NCI-H82 (cell line): ENCODE measurements at places on chromosomes 13 and 19.

DNA sequence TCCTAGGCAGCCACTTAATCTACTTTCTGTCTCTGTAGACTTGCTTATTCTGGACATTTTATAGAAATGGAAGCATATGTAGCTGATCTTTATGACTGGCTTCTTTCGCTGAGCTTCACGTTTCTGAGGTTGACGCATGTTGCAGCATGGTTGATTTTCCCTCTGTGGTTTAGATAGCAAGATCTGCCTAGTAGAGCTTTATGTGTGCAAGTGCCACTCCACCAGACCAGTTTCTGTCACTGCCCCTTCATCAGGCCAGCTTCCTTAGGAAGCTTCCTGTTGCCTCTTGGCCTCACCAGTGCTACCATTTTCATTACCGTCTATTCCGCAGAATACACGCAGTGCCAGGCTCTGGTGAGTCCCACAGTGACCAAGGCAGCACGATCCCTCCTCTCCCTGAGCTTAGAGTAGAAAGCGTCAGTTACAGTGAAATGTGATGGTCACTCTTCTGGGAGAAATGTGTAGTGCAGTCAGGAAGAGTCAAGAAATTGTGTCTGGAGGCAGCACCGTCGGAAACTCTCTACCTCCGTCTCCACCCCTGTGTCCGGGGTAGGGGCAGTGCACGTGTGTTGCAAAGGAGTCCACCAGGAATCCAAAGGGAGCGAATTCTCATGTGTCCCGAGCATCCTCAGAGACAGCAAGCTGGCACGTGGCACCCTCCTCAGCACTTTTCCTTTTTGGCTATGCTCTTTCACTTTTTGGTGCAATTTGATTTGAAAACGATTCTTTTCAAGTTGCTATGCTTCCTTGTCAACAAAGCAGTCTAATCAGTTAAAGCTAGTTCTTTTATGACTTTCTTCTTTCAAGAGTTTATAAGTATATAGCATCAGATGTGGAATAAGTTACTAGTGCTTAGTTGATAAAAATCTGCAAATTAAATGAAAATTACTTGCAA, 45.4 kb upstream of the GPR183 start:
- no peak for DNase-seq

GRCh38 chr13:75675421-75675820, 39.3 kb downstream of the LMO7 start:
- no peak for DNase-seq

DNA sequence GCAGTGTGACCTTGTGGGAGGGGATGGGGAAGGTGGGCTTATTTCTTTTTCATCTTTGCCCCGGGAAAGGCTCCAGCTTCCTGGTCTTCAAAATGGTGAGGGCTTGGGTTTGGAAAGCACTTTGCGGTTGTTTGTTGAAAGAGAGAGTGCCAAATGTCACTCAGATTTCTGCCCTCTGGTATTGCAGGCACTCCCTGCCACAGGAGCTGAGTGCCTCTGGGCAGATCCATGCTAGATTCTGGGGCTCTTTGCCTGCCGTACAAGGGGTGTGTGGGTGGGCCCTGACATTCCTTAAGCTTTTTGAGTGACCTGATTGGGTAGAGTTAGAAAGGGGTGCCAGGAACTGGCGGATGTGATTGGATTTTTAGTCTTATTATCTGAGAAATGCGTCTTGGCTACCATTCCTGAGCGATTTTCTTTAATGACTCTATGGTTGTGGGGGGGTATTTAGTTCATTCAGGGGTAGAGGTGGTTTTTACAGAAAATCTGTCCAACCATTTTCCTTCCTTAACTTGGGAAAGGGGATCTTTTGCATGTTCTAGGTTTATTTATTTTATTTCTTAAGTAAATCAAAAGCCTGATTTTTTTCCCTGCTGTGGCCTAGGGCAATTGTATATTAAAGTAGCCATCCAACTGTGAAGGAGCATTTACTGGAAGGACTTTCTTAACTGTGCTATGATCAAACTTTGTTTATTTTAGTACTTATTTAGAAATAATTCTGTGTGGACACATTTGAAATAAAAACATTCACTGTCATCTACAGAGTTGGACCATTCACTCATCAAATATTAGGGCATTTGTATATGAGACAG, 3.2 kb downstream of the ARHGAP35 start:
- DNase-seq = peak; percentile 35

DNA sequence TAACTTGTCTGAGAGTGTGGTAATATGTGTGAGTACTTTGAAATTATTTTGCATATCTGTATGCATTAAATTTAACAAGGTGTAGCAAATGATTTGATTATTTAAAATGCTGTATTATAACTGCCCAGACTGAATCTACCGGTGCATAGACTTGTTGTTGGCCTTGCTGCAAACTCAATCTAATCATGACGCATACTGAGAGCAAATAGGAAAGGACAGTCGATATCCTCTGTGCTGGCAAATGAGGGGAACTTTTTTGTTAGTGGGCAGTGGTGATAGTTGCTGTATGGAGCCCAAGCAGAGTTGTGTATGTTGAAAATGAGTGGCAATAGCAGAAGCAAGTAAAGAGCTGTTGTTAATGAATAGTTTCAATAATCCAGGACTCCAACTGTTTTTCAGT, 127.4 kb downstream of the LMO7 start:
- DNase-seq = no peak

GRCh38 chr13:73842626-73843025, 291.6 kb downstream of the KLF12 start:
- DNase-seq = no peak

DNA sequence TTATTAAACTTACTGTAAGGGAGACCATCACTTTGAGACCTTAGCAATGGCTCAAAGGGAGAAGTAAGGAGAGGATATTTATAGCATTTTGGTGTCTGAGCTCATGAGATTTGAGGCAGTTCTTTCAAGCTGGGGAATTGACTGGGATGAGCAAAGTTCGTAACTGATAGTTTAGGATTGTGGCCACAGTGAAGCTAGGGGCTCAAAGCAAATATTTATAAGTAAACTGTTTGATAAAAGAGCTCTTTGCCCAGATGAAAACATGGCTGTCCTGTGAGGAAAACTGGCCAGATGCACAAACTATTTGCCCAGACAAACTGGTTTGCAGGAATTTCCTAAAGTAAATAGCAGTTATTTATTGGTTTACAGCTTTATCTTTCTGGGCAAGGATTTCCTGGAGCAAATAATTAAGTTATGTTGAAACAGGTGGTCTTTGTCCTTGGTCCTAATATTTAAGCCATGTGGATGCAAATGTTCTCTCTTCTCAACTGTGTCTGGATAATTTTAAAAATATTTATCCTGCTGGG, 59.7 kb upstream of the TMTC4 start:
- DNase-seq = no peak

GRCh38 chr19:57947419-57948134, at the start of gene ZNF256:
TSS of gene ZNF256 (minus strand) at chr19:57947706. CDS start at chr19:57947474, 232 bp downstream.
- peak; percentile 99 for DNase-seq

DNA sequence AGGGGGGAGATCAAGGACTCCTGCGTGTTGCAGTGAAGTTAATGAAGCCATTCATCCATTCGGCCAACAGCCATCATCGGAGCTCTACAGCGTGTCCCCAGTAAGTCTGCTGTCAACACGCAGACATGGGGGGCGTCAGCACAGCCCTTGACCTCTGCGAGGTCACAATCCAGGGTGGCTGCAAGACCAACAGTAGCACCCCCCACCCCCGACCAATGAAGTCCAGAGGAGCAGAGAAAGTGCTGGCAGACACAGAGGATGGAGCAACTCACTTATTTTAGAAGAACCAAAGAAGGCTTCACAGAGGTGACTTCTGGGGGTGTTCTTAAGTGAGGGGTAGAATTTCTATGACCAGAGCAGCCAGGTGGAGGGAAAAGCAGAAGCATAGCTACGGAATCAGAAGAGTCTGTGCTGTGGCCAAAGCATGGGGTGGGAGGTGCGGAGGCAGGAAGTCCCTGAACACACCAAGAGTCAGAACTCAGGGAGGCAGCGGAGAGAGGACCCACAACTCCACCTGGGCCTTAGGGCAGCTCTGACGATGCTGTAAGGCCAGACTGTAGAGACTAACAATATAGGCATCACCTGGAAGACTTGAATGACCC, 185.4 kb downstream of the FOXO1 start:
- no peak for DNase-seq

DNA sequence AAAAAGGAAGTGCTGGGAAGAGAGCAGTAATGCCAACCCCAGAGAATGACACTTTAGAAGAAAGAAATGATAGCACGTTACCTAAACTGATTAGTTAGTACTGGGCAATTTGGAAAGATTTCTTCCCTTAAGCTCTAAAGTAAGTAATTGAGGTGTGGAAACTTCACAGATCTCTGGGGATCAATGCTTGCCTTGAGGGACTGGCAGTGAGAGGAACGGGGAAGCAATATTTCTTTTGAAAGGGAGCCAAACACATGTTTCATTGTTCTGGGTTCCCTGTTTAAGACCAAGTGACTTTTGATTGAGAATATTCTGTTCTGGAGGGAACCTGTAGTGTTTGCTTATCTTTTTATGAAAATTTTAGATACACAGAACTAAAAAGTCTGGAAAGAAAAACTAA, 190.5 kb downstream of the NDFIP2 start:
- no peak for DNase-seq

- peak; percentile 93 for DNase-seq
These were observed at the start of gene ZNF432 for GRCh38 chr19:52048555-52049501. TSS of gene ZNF432 (minus strand) at chr19:52048838. CDS start at chr19:52046868, 1,970 bp downstream.

GRCh38 chr19:10021863-10022262, 8.6 kb downstream of the RDH8 start:
- no peak for DNase-seq

DNA sequence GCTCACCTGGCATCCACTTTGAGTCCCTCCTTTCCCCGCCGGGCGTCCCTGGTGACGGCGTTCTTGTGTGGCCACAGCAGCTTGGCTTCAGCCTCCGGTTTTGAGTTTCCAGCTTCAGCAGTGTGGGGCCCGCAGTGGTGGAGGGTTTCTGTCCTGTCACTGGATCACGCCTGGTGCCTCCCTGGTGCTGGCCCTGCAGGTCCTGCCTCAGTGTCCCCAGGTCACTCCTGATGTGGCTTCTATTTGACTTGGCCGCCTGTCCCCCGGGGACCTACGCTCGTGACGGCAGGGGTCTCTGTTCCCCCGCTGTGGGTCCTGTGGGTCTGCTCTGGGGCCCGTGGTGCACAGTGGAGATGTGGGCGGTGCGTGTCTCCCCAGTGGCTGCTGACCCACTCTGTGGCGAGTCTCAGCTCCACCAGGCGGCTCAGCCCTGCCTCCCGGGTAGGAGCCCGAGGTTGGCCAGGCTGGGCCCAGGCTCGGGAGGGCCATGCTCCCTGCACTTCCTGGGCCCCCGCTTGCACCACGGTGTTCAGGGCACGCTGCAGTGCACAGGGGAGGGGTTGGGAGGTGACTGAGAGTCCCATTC, 1.9 kb downstream of the ATP4B start:
- DNase-seq = no peak

DNA sequence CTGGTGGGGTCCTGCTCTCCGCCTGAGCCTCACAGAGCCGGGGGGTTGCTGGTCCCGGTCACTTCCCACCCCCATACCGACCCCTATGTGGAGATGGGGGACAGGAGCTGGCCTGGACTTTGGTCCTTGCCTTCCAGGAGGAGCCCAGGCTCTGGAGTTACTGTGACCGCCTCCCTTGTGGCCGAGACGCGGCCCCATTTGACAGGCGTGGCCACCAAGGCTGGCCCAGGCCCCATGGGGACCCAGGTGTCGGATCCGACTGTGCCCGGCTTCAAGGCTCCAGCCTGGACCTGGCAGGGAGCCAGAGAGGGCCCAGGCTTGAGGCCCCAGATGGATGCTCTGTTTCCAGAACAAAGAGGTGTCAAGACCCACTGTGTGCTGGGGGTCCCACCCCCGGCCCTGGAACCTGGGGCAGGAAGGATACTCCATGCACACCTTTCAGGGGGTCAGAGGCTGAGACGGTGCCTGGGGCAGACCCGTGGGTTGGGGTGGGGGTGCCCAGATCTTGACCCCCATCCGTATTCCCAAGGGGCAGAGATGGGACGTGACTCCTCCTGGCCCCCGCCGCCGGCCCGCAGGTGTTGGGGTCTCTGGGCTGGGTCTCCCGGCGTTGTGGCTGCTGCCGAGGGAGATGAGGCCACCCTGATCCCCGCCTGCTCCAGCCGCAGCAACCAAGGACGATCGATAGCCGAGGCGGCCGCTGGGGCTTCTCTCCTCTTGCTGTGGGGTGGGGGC, 47.8 kb upstream of the TCF3 start:
- DNase-seq = peak; percentile 20

GRCh38 chr13:50275392-50276063, 260.3 kb downstream of the KCNRG start:
- DNase-seq = no peak

GRCh38 chr19:48922548-48923490, 10.7 kb upstream of the DHDH start:
- DNase-seq = no peak

GRCh38 chr13:78562237-78562889, 41.0 kb downstream of the POU4F1 start:
- DNase-seq = no peak

DNA sequence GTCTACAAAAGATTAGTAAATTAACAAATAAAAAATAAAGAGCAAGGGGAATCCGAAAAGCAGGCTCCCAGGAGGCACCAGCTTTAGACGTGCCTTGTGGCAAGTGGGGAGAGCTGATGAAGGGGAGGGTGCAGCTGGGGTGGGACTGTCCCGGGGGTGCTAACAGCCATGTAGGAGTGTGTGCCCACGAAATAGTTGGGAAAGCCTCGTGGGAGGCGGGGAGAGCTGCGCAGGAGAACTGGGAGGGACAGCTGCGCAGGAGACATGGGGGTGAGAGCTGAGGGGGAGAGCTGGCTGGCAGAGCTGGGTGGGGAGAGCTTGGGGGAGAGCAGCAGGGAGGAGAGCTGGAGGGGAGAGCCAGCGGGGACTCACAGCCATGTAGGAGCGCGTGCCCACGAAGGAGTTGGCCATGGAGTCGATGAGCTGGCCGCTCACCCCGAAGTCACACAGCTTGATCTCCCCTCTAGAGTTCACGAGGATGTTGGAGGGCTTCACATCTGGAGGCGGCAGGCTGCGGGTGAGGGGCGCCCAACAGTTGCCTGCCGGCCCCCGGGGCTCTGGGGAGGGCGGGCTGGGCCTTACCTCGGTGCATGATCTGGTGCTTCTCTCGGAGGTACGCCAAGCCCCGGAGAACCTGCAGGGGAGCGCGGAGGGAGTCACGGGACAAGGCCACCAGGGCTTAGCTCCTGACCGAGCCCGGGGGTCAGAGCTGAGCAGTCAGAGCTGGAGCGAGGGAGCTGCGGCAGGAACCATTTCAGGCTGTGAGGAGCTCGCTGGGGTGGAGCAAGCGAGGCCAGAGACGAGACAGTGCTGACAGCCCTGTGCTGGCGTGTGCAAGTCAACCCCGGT, 23.1 kb downstream of the MAP2K2 start:
- DNase-seq = no peak
